ENCODE measurements at places on chromosomes 1 and 21.

GRCh38 chr1:199784138-199784895 is 243.2 kb upstream of the NR5A2 start:
- DNase-seq: peak; percentile 61

DNA sequence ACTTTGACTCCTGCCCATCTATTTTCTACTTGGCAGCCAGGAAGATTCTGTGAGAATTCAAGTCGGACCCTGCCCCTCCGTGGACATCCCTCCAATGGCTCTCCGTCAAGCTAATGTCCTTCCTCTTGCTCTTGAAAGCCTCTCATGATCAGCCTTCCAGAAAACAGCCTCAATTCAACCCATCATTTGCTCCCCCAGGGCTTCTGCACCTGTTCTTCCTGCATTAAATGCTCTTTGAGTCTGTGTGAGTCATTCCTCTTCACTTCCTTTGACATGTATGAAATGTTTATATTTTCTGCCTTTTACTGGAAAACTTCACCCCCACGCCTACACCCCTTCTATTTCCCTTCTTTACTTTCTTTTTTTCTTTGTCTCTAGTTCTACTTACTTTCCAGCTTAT is 734.1 kb upstream of the ZP4 start:
- no peak for DNase-seq

- peak; percentile 12 for DNase-seq
Observed at GRCh38 chr21:39863111-39863510, 4.1 kb upstream of the PCP4 start.

- DNase-seq: no peak
Observed at GRCh38 chr1:13677896-13678295, 22.1 kb upstream of the PRDM2 start.

DNA sequence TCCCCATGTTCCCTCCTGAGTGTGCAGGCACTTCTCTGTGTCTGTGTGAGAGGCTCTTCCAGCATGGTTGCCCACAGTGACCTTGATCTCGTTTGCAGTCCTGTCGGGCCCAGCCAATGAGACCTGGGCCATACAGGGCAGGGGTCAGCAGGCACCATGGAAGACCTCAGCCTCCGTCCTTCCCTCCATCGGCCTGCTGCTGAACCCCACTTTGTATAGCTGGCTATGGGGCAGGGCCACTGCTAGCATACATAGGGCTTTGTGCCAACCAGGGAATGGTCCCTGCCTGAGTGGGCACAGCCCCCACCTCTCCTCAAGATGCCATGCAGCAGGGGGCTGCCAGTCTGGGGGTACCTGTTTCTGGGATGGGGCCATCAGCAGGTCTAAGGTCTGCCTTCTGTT is 3.8 kb downstream of the C1orf35 start:
- DNase-seq: no peak

DNA sequence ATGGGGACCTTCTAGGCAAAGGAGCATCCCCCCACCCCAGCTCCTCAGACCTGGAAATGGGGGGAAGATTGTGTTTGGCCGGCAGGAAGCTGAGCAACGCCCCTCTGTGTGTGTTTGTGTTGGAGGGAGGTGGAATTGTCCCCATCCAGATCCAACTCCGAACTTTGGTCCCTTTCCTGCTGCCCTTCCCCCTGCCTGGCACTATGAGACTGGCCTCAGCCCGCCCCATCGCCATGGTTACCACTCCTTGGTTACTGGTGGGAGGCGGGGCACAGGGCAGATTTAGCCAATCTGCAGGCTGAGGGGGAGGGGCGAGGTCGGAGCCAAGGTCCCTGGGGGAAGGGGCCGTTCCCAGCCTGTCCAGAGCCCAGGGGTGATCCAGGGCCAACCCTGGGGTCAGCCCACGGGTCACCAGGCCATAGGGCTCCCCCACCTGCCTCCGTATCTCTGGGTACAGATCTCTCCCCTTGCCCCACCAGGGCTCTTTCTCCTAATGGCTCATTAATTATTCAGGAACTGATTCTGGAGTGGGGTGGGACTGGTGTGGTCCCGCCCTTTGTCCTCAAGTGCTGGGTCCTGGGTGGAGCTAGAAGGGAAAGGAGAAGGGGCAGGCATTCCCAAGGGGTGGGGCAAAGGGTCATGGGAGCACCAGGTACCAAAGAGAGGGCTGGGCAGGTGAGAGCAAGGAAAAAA is 15.2 kb downstream of the PTPRF start:
- DNase-seq: peak; percentile 14

DNA sequence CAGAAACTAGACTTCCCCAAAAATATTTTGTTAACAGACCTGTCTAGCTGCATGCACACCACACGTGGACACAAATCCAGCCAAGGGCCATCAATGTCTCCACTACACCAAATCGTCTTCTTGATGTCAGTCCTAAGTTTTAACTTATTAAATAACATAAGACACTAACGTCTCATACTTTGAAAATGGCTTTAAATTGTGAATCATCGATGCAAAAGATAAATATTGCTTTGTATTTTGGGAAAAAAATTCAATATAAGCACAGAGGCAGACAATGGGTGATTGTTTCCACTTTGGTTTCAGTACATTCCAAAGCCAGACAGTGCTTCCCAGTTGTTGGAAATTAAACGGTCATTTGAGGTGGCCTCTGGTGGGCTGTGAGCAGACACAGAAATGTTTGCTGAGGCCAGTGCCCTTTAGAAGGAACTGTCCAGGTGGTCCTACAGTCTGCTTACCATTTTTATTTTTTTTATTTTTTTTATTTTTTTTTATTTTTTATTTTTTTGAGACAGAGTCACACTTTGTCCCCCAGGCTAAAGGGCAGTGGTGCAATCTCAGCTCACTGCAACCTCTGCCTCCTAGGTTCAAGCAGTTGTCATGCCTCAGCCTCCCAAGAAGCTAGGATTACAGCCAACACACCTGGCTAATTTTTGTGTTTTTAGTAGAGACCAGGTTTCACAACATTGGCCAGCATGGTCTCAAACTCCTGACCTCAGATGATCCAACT is 1.8 kb upstream of the KIAA2013 start:
- no peak for DNase-seq

DNA sequence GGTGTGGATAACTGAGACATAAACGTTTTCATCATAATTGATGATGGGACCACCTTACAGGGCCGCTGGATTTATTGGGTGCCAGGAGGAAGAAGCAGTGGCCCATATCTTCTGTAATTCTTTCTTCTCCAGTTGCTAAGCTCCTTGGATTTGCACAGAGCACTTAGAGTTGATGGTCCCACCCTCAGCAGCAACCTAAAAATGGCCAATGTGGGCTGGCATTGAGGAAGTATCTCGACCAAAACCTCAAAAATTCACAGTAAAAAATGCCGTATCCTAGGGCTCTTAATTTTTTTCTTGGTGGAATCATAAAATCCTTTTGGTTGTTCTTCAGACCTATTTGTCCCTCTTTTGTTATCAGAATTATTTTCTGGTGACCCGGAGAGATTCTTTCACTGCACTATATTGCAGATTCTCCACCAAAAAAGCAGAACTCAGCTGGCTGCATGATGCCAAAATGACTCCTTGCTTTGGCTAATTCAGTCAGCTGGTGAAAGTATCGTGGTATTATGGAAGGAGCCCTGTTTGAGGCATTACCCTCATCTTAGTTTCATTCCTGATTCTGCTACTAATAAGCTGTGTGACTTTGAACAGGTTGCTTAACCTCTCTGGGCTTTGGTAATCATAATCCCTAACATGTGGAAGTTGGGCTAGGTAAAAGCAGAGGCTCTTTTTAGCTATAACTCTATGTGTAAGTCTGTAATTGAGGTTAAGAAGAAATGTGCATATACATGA is 27.6 kb downstream of the KIRREL1 start:
- DNase-seq: peak; percentile 47

DNA sequence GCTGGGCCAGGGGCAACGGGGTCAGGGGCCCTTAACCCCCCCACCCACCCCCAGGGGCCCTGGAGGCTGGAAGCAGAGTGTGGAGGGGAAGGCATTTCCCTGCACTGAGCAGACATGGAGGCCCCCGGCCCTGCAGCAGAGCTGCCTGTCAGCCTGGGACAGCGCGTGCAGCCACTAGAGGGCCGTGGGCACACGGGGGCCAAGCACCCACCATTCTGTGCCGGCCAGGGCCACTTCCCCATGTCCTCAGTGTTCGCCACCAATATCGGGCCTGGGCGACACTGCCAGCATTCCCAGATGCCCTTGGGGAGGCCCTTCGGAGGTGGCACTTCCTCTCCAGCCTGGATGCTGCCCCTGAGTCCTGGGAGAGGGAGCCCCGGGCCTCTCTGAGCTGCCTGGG is 23.2 kb upstream of the ARHGEF16 start:
- DNase-seq: no peak

GRCh38 chr1:99969729-99970621 is at the start of gene SLC35A3:
SLC35A3 (plus strand) TSS chr1:99969996; CDS start chr1:99993555, 23,559 bp downstream.
- DNase-seq: peak; percentile 69

DNA sequence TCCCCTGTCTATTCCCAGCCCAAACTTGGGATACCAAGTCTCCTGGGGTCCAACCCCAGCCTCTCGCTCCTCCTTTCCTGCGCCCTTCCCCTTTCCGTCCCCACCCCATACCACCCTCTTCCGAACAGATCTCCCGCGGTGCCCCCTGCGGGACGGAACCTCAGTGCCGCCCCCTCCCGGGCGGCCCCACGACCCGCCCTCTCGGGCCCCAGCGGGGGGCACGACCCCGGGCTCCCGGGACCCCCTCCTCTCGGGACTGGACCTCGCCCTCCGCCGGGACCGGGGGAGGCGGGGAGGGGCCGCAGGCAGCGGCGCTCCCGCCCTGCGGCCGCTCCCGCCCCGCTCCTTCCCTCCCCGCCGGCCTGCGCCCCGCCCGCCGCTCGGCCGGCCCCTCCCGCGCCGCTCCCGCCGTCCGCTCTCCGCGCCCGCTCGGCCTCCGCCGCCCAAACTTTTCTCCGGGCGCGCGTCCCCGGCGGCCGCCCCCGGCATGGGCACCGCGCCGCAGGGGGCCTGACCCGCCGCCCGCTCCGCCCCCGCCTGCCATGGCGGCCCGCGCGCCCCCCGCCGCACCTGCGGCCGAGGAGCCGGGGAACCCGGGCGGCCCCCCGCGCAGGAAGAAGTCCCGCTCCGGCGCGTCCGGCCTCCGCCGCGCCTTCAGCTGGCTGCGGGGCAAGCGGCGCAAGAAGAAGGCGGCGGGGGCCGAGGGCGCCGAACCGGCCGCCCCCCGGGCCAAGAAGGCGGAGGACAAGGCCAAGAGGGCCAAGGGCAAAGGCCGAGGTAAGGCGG is 39.0 kb upstream of the SYNC start:
- no peak for DNase-seq

DNA sequence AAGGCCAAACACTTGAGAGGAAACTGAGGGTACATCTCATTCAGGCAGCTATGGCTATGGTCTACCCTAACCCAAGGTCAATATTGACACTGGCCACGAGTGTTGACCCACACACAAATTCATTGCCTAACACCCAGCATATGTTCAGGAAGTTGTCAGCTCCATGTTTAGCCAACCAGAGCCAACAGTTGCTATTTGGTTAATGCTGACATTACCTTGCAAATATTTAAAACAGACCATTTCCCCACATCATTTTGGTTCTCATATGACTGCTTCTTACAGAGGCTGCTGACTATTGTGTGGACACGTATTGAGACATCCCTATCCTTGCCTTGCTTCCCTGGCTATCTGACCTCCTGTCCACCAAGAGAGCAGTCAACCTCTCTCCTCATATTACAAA is 97.3 kb downstream of the LMX1A start:
- no peak for DNase-seq

DNA sequence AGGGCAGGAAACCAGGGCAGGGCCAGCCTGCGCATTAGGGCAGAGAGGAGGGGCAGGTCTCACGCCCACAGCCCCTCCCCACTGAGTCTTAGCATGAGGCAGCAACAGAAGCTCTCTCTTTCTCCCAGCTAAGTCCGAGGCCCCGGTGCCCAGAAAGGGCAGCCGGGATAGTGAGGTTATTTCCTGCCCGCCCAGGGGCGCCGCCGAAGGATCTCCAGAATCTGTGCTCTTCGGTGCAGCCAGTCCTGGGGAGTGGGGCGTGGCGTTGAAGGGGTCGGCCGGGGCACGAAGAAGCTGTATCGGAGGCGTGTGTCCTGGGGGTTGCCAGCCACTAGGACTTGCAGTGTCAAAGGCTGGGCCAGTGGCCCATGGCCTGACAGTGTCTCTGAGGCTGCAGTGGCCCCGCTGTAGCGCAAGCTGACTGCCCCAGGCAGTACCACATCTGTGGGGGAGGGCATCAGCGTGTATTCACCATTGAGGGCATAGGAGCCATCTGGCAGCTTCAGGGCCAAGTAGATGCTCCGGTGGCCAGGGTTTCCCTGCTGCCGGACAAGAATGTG is 7.8 kb downstream of the ADAMTS4 start:
- no peak for DNase-seq

DNA sequence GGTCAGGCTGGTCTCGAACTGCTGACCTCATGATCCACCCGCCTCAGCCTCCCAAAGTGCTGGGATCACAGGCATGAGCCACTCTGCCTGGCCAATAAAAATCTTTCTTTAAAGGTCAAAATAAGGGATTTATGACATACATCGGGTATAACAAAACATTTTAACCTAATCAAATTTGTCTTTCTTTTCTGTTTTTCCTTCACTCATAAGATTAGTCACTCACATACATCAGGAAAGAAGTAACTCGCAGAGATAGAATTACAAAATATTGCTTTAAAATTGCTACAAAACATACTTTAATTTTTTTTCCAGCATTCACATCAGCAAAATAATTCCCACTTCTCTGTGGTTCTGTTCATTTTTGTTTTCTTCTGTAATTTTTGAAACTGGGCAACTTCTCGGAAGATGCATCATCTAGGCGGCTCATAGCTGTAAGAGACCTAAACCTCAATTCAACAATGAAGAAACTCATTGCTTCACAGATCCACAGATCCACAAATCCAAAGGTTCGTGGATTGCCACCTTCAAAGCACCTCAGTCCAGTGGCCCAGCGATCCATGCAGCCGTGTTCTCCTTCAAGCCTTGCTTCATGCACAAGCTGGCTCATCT is 39.7 kb downstream of the NEK2 start:
- no peak for DNase-seq

DNA sequence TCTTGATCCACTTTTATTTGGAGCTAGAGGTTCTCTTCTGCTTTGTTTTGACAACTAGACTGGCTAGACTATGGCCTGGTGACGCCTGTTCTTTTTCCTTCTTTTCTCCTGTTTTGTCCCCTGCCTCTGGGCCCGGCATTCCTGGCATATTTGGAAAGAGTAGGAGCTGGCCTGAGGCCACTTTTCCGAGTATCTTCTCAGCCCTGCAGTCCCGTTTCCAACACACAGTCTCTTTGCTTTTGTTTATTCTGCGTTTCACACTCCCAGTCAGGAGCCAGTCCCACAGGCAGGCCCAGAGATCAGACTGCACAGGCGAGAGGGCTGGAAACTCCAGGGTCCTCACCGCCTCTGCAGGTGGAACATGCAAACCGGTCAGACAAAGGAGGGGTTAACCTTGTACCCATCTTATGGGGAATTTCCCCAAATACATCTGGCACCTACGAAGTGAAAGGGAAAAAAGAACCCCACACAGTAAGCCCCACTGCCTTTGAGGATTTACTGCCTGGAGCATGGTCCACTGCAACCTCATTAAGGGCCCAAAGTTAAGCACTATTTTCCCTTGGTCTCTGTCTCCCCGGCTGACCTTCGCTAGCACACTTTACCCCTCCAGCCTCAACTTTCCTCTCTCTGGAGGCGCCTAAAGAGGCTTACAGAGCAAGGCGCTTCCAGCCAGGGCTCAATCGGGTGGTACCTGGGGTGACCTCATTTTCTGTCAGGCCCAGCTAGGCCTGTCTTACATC is 141.1 kb downstream of the TOMM20 start:
- DNase-seq: peak; percentile 87

- DNase-seq: no peak
Observed at GRCh38 chr1:221723848-221724236, 18.0 kb downstream of the DUSP10 start.
